ENCODE measurements at places on chromosomes 5 and 9. TPM values are rescaled to one million over a fixed set of nuclear protein-coding genes. Genes with fewer than 3 reads are reported as not detected.

The FST gene
- 236 TPM for polyA plus RNA-seq

The ZFP2 gene
- 0.11 TPM for polyA plus RNA-seq

The ADGRD2 gene
- 0.11 TPM for polyA plus RNA-seq

The NTRK2 gene
- 0.01 TPM for polyA plus RNA-seq

The OTP gene
- not detected for polyA plus RNA-seq

The KIF4B gene
- not detected for polyA plus RNA-seq

The HTR1A gene
- not detected for polyA plus RNA-seq

The WWC1 gene
- polyA plus RNA-seq: 18.1 TPM

The TRIM36 gene
- polyA plus RNA-seq: 0.50 TPM

The PCDHAC2 gene
- polyA plus RNA-seq: 0.44 TPM
